WTC11 (cell line): ENCODE measurements at places on chromosomes 2 and 18.

DNA sequence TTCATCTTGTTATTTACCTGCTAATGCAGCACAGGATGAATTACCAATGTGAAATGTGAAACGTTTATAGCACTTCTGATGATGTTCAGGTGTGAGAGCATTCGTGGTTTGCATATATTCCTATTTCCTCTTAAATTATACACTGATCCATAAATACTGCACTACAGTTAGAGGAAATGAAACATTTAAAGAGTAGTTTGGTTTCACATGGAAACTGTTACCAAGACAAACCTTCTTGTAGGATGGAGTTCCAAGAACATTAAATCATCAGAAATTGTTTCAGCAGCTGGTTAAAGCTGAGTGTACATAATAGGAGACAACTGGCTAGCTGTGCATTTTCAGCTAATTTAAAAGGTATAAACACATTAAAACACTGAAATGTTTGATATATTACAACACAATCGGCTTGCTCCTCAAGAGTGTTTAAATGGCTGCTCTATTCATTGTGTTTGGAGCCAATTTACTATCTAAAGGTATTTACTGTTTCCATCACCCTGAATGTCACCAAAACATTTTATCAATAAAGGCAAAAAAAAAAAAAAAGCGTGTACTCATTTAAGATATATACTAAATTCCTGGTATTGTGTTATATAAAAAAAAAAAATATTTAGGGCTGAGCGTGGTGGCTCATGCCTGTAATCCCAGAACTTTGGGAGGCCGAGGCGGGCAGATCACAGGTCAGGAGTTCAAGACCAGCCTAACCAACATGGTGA, 100.6 kb downstream of the DYM start:
- no peak for DNase-seq

DNA sequence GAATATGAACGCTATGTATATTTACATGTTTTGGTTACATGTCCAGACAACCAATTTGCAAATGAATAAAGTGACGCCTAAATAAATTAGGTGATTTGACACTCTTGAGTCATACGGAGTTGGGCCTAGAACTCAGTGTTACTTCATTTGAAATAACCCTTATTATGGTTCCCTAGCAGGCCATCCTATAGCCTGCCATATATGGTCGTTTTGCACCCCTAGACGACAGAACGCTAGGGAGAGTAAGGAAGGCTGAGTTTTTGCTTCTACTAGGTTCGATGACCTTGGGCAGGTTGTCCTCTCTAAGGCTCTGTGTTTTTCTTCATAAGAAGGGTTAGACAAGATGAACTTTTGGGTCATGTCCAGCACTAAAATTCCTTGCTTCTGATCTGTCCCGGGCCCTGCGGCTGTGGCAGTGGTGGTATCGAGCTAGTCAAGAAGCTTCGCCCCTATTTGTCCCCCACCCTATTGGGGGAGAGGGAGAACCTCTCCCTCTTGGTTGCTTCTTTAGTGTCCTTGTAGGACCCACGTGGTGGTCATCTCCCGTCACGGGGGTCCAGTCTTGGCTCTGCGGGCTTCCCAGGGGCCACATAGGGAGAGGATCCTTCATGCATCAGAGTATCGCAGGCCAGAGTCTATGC, 574 bp upstream of the EML4 start:
- no peak for DNase-seq

DNA sequence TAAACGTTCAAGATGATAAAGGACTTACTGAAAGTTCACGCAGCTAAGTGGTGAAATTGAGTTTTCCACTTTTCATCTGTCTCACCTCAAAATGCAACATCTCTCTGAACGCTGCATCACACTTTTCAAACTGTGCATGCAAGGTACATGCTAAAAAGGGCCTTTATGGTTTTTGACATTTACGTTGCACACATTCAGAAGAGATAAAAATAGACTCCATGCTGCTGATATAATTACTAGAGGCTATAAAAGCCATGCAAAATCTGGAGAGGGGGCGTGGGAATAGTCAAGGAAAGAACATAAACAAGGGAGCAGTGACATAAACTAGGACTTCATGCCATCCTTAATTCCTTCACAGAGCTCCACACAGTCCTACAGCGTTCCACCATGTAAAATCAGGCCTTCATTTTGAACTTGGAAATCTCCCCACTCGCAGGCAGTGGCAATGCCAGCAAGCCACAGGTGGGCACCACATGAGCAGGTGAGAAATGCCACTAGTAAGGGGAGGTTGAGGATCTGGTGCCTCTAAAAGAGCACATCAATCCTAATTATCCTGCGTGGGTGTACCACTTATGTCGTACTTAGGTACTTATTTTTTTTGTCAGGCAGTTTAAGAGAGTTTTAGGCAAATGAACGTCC, 71.4 kb downstream of the ZEB2 start:
- DNase-seq = no peak

- no peak for DNase-seq
Measured at GRCh38 chr2:85111819-85112281, 21.3 kb upstream of the TCF7L1 start.
